CD4-positive, alpha-beta T cell treated with Interleukin-12 subunit alpha and Interleukin-12 subunit beta, for 1 hour (primary cell): ENCODE measurements at places on chromosomes 4 and X.

- no peak for DNase-seq
These were observed 249.7 kb downstream of the C4orf33 start for GRCh38 chr4:129345609-129346008.

DNA sequence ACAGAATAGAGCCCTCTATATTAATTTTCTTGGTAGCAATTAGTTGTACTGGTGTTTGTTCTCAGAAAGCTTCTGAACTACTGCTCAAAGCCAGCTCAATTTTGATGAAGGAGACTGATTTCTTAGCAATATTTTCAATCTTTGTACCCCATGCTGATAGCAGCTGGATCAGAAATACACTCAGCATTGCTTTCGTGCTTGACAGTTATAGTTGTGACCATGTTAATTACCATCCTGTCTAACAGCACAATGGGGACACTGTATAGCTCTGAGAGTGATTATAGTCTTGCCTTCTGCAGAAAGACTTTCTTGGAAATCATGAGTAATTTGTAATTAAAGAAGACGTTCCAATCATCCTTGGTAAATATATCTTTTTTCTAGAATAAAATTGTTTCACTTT lies 79.7 kb upstream of the GNPDA2 start:
- DNase-seq, result no peak

GRCh38 chrX:12229986-12230385 lies 91.7 kb downstream of the FRMPD4 start:
- DNase-seq, result no peak

DNA sequence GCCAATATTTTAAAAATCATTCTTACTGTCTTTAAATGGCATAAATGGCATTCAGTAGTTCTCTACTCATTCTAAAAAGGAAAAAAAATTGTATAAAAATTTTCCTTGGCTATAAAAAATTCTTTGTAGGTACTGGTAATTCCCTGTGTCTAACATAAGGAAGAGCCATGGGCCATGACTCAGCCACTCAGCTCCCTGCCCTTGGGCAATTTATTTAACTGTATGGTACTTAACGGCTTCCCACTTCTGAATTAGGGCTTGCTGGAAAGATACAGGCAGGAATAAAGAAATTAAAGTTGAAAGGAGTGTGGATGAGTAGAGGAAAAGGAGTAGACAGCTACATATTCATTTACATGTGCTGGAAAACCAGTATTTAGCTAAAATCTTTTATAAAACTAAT lies 30.6 kb downstream of the ABHD18 start:
- DNase-seq, result no peak

GRCh38 chrX:50054147-50054546 lies 131.8 kb downstream of the CLCN5 start:
- DNase-seq, result no peak
